ENCODE measurements at places on chromosomes 5 and 9.

DNA sequence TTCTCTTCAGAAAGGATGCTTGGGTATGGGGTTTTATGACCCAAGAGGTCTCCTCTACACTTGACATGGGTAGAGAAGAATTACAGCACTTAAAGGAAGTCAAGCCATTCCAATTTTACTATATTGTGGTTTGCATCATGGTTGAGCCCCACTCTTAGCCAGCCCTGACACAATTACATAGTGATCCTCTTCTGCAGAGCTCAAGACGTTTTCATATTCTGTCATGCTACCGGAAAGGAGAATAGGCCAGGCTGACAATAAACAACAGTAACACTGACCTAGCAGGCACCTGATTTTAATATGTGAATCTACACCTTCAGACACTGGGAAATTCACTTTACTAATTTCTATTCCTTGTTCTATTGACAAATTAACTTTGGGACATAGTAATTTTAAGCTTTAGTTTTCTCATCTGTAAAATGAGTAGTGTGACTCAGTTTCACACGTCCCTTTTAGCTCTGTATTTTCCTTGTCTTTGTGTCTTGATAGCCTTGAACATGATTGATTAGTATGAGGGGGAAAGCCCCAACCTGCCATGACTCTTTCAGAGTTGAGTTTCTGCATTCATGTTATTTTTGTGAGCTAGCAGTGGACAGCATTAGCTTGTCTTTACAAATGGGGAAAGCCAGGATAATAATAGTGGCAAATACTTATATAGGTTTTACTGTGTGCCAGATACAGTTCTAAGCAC is 83.8 kb downstream of the SV2C start:
- DNase-seq, result no peak

DNA sequence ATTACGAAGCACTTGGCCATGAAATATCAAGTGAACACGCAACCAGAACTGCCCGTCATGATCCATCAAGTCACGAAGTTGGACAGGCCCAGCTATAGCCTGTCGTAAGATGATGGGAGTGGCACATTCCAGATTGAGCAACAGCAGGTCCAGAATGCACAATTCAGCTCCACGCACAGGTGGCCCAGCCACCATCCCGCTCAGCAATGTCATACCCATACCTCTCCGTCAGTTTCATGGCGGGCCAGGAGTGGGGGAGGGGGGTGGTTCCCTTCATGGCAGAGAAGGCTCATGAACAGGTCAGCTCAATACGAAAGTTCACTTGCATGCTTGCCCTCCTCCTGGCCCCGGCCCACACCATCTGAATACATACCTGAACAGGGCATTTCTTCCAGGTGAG is 34.9 kb downstream of the SMIM23 start:
- no peak for DNase-seq

GRCh38 chr5:172321593-172321992 is 38.0 kb upstream of the UBTD2 start:
- no peak for DNase-seq

DNA sequence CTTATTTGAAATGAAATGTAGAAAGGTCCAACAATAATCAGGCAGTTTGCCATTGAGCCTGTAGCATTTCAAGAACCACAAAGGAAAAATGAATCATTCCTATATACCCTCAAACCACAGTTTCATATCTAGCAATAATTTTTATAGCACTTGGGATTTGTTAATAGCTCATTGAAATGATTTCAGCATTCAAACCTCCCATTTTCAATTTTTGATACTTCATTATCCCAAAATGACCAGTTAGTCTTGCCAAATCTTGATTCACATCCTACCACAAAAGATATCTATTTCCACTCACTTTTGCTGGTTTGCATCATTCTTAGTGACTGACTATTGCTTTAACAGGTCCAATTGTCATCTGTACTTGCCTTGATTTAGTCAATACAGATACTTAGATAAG is 790.1 kb downstream of the TLE1 start:
- DNase-seq, result no peak

GRCh38 chr5:176716320-176716719 is 69.0 kb downstream of the TSPAN17 start:
- DNase-seq, result no peak

- no peak for DNase-seq
These were observed 2.0 kb upstream of the PTGR1 start for GRCh38 chr9:111601237-111602018.

GRCh38 chr5:116571568-116572349 is 2.9 kb downstream of the SEMA6A start:
- DNase-seq, result no peak

- no peak for DNase-seq
These were observed 196.6 kb downstream of the FANCC start for GRCh38 chr9:95120781-95121370.

DNA sequence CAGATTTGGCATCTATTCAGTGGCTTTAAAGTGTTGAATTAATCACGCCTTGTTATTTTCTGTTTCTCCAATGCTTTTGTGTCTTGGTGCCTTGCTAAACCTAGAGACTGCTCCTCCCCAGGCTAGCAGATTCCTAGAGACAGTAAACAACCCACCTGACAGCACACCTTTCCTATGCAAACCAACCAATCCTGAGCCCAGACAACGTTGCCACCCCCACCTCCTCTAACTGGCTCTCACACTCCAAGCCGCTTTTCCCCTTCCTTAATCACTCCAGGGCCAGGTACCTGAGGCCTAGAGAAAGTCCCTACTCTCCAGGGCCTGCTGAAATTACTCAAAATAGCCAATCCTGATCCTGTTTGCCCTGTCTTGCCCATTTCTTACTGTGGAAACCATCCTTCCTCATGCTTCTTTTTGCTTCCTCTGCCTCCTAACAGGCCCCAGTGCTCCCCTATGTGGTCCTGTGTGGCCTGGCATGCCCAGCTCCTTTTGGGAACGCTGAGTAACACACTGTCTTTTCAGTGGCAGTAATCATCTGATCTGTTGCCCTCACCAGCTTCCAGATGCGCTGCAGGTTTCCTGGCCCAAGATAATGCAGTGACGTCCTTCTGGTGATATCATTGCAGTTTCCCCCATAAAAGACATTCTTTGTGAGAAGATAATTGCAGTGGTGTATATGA is 53.4 kb downstream of the GAS1 start:
- DNase-seq, result no peak

DNA sequence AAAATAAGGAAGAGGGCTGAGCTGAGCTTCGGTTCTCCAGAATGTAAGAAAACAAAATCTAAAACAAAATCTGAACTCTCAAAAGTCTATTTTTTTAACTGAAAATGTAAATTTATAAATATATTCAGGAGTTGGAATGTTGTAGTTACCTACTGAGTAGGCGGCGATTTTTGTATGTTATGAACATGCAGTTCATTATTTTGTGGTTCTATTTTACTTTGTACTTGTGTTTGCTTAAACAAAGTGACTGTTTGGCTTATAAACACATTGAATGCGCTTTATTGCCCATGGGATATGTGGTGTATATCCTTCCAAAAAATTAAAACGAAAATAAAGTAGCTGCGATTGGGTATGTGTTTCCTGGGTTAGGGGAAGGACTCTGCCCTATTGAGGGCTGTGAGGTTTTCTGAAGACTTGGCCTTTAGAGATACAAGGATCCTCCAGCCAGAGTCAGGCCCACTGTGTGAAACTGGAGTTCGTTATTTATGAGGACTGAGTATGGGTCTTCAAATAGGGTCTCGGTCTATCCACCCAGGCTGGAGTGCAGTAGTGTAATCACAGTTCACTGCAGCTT is 3.8 kb downstream of the EGR1 start:
- DNase-seq, result no peak

DNA sequence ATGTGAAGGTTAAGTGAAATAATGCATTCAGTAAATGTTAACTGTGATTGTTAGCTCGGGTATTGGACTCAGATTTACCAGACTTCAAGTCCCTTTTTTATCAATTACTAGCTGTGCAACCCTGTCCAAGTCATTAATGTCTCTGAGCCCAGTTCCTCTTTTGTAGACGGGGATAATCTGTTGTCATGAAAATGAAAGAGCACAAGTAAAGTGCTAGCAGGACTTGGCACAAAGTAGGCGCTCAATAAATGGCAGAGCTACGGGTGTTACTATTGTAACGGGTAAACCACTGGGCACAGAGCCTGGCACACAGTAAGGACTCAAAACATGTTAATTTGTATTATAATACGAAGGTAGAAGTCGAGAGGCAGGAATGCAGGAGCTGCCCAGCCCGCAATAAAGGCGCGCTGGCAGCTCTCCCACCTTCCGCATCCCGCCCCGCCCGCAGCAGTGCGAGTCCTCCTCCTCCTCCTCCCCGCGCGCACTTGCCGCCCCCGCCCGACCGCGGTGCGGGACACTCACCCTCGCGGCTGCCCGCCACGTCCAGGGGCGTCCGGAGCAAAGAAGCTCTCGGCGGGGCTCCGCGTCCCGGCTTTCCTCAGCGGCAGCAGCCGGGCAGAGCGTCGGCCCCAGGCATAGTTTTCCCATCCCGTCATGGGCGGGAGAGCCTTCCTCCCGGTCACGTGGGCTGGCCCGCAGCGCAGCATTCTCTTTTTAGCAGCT is at the start of gene C1QTNF2:
Gene C1QTNF2 (minus strand): TSS at position 637 of the 723 bp plus-strand sequence. CDS start 15,615 bp downstream, outside the sequence.
- DNase-seq, result peak; percentile 21

GRCh38 chr5:68392617-68393016 is 177.1 kb downstream of the PIK3R1 start:
- DNase-seq, result no peak

- DNase-seq, result peak; percentile 49
These were observed 9.7 kb downstream of the PTGER4 start for GRCh38 chr5:40689438-40689837.

DNA sequence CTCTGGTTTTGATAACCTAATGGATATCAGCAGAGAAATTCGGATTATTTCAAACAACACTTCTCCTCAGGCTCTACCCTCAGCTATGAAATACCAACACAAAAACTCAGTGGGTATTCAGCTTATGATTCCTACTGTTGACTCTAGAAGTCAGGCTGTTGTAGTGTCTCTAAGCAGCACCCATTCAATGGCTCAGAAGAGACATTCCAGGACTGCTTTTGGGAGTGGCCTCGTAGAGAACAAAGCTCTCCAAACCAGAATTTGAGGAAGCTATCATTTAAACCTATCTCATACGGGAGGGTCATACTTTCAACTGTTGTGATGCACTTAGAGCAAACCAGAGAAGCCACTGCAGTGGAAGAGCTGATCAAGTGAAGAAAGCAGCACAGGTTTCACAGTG is 34.1 kb downstream of the ETF1 start:
- DNase-seq, result no peak

- no peak for DNase-seq
These were observed 3.8 kb upstream of the ITGA2 start for GRCh38 chr5:52985306-52985705.

- no peak for DNase-seq
These were observed 43.4 kb upstream of the VCAN start for GRCh38 chr5:83428126-83428525.

DNA sequence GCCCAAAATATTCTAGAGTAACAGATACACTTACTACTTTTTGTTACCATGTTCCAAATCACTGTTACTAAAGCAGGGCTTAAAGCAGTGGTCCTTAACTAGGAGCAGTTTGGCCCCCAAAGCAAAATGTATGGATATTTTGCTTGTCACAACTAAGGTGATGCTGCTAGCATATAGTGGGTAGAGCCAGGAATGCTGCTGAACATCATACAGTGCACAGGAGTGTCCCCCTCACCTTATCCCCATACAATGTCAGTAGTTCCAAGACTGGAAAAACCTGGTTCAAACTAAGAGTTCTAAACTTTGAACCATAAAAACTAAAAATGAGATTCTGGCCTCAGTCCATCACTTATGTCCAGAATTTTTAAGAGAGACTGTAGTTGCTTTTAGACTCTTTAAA is 28.1 kb downstream of the DIMT1 start:
- no peak for DNase-seq

GRCh38 chr9:21316032-21316842 is 11.1 kb upstream of the IFNA5 start:
- DNase-seq, result no peak

- DNase-seq, result no peak
These were observed 58.6 kb downstream of the THBS4 start for GRCh38 chr5:80093796-80094195.

GRCh38 chr9:136175616-136176197 is 29.2 kb downstream of the LHX3 start:
- no peak for DNase-seq

GRCh38 chr9:93091056-93091452 is 5.0 kb upstream of the CARD19 start:
- no peak for DNase-seq

DNA sequence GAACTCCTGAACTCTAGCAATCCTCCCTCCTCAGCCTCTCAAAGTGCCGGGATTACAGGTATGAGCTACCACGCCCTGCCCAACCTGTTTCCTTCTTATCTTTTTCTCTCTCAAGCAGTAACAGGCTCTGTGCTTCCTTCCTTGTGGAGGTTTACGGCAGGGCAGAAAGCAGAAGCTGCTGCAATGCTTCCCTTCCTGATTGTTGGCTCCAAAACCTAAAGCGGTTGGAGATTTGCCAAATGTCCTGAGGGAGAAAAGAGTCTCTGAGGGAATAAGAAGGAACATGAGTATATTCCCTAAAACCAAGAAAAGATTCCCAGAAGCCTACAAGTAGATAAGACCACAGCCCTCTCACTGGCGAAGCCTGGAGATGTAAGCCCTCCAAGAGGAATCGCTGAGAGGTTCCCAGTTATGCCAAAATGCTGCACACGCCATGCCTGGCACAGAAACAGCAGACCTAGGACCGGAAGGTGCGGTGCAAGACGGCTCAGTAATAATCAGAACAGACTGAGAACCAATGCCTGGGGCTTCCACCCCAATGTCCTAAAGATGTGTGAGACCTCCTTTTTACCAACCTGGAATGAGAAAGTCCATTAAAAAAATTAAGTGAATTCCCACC is 73.2 kb downstream of the APTX start:
- no peak for DNase-seq

GRCh38 chr9:1238407-1238806 is 188.2 kb downstream of the DMRT2 start:
- no peak for DNase-seq

GRCh38 chr5:179259731-179260323 is 85.4 kb downstream of the ADAMTS2 start:
- no peak for DNase-seq

DNA sequence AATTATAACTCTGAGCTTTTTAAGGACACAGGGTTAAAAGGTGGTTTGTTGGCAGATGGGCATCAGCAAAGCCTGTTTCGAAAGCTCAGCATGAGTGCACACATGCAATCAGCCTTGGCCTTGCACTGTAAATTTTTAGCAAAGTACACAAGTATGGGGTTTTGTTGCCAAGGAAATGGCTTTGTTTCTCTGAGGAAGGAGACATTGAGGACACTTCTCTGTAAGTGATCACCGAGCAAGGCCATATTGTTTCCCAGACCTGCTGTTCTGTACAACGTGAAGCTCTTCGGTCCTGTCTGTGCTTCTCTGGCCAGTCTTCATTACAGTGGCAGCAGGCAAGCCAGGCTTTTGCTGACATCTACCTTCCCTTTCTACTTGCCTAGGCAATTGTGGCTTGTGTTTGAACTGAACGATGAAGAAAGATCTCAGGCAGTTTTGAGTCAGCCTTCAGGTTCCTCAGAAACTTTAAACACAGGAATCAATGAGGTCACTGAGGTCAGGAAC is 27.9 kb upstream of the GLRX start:
- no peak for DNase-seq

GRCh38 chr9:6893350-6894131 is 135.8 kb downstream of the KDM4C start:
- DNase-seq, result no peak

GRCh38 chr5:58043032-58043945 is 416.6 kb downstream of the PLK2 start:
- no peak for DNase-seq

Measured in stimulated activated naive CD8-positive, alpha-beta T cell treated with anti-CD3 and anti-CD28 coated beads, Interleukin-15, Interleukin-2, amounts not matched to agents 100 U/mL and 50 U/mL, for 24 hours (primary cell).